ENCODE measurements at places on chromosomes 16 and 17.

GRCh38 chr17:15946611-15947120 lies 1.7 kb downstream of the ADORA2B start:
- no peak for DNase-seq

GRCh38 chr17:42270596-42270995 lies 5.6 kb downstream of the STAT5B start:
- no peak for DNase-seq

DNA sequence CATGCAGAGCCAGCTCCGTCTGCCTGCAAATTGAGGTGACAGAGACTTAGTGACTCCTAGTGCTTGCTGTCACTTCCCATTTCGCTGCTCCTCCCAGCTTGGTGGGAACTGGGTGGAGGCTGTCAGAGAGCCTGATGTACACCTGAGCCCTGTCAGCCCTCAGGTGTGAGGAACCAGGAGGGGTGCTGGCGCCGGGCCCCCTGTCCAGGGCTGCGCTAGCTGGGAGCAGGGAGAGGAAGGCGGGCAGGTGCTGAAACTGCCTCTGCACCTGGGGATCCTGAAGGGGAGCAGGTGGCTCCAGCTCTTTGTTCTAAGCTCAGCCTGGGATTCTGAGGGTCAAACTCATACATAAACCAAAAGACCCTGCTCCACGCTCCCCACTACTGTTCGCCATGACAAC lies 10.8 kb upstream of the WSCD1 start:
- DNase-seq: no peak

GRCh38 chr17:48416971-48417370 lies 13.0 kb downstream of the SKAP1 start:
- DNase-seq: no peak

GRCh38 chr17:36869856-36870719 lies 67.2 kb upstream of the LHX1 start:
- DNase-seq: no peak

DNA sequence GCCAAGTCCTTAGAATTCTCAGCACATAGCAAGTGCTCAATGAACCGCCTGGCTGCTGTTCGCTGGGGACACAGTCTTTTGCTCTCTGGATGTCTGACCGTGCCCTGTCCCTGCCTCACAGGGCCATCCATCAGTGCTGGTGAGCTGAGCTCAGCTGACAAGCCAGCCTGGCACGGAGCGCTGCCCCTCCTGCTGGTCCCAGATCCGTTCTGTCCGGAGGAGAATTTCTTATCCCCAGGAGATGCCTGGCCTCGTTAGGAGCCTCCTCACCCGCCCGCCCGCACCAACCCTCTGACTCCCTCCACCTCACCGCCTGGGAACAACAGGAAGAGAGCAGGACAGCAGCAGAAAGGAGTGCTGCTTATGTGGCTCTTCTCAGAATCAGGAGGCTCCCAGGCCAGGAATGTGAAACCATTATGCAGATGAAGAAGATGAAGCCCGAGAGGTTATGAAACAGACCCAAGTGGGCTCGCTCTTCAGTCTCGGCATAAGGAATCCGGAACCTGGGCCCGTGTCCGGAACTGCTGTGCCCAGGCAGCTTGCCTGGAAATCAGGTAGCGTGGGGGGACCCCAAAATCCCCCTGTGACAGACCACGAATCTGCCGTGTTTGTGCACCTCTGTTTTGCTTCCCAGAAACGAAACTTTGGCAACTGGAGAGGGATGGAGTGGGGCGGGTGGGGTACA lies 28.8 kb upstream of the RMI2 start:
- no peak for DNase-seq

DNA sequence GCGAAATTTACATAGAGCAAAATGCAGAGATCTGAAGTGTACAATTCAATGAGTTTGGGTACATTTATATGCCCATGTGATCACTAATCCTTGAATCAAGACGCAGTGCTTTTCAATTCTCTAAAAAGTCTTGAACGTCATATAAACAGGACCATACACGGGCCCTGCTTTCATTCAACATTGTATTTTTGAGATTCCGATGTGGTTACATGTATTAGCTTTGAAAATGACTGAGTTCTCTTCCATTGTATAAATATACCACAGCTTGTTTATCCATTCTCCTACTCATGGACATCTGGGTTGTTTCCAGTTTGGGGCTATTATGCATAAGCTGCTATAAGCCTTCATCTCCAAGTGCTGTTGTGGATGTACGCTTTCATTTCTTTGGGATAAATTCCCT lies 45.5 kb downstream of the ZCCHC14 start:
- DNase-seq: no peak

GRCh38 chr16:1942047-1942809 lies 771 bp downstream of the MSRB1 start:
- no peak for DNase-seq

DNA sequence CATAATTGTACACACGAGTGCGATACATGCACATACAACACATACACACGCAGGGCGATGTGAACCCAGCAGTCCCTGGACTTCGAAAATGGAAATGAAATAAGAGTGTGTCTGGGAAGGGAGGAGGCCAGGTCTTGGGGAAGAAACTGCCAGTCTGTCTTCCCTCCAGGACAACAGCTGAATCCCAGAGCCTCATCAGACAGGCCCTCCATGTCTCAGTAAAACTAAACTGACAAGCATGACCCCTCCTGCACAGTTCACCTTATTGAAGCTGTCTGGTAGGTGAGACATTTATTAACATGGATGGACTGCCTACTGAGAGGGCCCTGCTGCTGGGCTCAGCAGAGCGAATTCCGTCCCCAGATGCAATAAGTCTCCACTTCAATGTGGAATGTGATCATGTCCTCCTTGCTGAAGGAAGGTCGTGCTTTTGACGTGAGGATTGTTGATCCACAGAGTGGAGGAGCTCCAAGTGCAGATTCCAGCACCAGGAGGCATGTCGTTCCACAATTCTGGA lies 117.4 kb downstream of the SOX9 start:
- DNase-seq: no peak

DNA sequence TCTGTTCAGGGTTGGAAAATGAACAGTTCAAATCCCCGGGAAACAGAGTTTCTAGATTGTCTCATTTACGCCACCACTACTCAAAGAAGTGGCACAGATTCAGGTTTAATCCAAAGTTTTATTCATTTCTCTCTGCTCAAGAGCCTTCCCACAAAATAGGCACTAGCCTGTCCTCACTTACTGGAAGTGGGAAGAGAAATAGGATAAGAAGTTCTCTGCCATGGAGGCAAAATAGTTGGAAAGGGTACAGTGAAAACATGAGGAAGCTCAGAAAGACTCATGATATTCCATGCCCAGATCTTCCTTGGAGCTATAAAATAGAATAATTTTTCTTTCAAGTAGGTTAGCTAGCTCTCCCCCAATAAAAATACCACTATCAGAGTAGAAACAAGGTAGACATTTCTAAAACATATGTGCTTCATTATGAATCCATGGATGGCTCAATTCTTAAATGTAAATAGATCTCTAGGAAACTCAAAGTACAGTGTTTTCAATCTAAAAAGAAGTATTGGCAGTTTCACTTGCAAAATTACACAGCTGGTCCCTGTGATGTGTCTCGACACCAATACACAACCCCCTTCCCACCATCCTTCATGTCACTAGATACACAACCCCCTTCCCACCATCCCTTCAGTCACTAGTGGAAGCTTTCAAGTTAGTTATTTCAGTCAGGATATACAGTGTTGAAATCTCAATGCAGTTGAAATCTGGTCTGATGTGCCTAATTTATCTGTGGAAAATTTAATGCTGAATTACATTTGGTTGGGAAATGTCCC lies 125.8 kb downstream of the TRIM37 start:
- no peak for DNase-seq

GRCh38 chr16:84228256-84228838 lies 11.5 kb downstream of the KCNG4 start:
- DNase-seq: no peak

DNA sequence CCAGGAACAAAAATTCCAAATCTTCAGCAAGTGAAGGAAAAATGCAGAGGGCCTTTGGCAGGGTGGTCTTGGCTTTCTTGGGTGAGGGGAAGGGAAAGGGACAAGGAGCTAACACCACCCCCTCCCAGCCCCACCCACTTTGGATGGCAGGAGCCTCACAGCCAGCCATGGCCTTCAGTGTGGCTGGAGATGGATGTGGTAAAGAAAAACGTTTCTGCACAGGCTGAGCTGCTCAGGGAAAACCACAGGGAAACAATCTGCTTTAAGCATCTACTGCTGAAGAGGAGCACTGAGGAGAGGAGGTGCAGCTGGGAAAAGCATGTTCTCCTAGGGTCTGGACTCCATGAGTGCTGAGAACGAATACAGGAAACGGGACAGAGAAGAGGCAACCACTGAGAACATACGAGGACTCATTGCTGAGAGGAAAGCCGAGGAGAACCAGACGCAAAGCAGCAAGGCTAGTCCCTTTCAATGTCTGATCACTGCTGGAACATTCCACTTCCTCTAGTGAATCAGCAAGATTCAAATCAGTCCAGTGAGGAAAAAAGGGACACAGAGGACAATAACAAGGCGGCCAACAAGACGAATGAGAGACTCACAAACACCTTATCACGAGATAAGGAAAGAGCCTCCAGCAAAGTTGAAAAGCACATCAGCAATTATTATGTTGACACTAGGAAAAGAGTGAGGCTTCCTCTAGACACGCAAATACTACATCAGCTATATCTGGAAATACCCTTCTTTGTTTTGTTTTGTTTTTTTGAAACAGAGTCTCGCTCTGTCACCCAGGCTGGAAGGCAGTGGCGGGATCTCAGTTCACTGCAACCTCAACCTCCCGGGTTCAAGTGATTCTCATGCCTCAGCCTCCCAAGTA lies 41.7 kb downstream of the ZZEF1 start:
- no peak for DNase-seq

DNA sequence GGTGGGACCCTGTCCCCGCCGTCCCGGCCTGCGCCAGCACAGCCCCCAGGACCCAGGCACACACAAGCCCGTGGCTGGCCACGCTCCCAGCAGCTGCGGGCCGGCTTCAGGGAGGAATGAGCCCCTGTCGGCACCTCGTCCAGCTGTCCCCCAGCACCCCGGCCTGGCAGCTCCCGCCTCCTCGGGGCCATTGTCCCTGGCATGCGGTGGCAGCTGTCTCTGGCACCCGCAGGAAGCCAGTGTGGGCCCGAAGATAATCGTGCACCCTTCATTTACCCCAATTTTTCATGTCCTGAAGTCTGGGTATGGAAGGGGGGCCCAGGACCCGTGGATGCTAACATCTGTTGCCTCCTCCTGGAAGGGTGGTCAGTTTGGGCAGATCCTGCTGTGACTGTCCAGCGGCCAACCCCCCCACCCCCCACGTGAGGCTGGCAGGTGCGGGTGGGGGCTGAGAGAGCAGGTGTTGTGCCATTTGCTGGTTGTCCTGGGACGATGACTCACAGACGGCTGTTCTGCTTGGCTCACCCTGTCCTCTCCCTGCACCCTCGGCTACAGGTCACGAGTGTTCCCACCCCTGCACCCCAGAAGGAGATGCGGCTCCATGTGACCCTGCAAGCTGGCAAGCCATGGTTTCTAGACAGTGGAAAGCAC lies 4.0 kb upstream of the LMF1 start:
- no peak for DNase-seq

GRCh38 chr17:28151001-28151400 lies 108.5 kb downstream of the NLK start:
- DNase-seq: no peak

DNA sequence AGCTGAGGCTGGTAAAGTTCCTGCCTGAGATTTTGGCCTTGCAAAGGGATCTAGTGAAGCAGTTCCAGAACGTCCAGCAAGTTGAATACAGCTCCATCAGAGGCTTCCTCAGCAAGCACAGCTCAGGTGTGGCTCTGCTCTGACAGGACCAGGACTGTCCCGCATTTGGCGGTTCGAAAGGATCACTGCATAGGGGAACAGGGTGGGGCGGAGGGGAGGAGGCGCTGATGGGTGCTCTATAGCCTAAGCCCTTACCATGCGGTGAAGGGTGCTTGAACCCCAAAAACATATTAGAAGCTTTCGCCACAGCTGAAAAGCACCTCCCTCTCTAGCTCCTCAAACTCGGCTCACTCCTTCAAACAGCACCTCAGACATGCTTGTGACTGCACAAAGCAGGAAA lies 29.9 kb upstream of the ENDOV start:
- no peak for DNase-seq

Data from T-helper 9 cell (primary cell).